Activated naive CD8-positive, alpha-beta T cell treated with anti-CD3 and anti-CD28 coated beads, Interleukin-2, amount 10 ng/mL, durations not matched to agents 7 days and 5 days (primary cell): ENCODE measurements at places on chromosomes 1 and 21. TPM values are rescaled to one million over a fixed set of nuclear protein-coding genes. Genes with fewer than 3 reads are reported as not detected.

Gene ADGRL2
- total RNA-seq = not detected

Gene HFM1
- total RNA-seq = not detected

Gene CLDN8
- total RNA-seq = not detected

Gene AK5
- total RNA-seq = 4.7 TPM

Gene RGS16
- total RNA-seq = 1.4 TPM

Gene VHLL
- not detected for total RNA-seq

- H3K27ac ChIP-seq = no peak overlapping the region
- no peaks in the 10 kb centered on the region for H3K4me1 ChIP-seq
- H3K27me3 ChIP-seq = no peaks in the 10 kb centered on the region
- no peak overlapping the region for H3K4me3 ChIP-seq
These were observed 866.0 kb downstream of the LTN1 start for GRCh38 chr21:28126521-28127174.

- peaks cover 26% of the 10 kb centered on the region for H3K4me1 ChIP-seq
- H3K27ac ChIP-seq = no peak overlapping the region
- no peak overlapping the region for H3K4me3 ChIP-seq
- H3K27me3 ChIP-seq = no peaks in the 10 kb centered on the region
- H3K36me3 ChIP-seq = peaks cover 33% of the 10 kb centered on the region
These were observed 66.1 kb downstream of the TTC3 start for GRCh38 chr21:37139154-37139553.

- no peaks in the 10 kb centered on the region for H3K36me3 ChIP-seq
- H3K27me3 ChIP-seq = peaks cover 3% of the 10 kb centered on the region
- H3K4me1 ChIP-seq = no peaks in the 10 kb centered on the region
- DNase-seq = no peak
- H3K27ac ChIP-seq = no peak overlapping the region
These were observed 7.8 kb upstream of the LAD1 start for GRCh38 chr1:201406831-201407406.

DNA sequence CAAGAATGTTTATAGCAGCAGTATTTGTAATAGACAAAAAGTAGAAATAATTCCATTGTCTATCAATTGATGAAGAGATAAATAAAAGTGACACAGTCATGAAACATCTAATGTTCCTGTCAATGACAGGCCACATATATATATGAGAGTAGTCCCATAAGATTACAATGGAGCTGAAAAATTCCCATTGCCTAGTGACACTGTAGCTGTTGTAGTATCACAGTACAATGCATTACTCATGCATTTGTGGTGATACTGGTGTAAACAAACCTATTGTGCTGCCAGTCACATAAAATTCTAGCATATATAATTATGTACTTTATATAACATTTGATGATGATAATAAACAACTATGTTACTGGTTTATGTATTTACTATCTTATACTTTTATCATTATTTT lies 141.9 kb upstream of the LYPLAL1 start:
- H3K27me3 ChIP-seq = no peaks in the 10 kb centered on the region
- no peak overlapping the region for H3K4me3 ChIP-seq

GRCh38 chr1:92940541-92940940 lies 20.7 kb downstream of the DIPK1A start:
- no peak overlapping the region for H3K27ac ChIP-seq
- no peak overlapping the region for H3K4me3 ChIP-seq
- H3K27me3 ChIP-seq = no peaks in the 10 kb centered on the region
- H3K36me3 ChIP-seq = peaks cover 8% of the 10 kb centered on the region

- H3K36me3 ChIP-seq = no peaks in the 10 kb centered on the region
- H3K4me3 ChIP-seq = no peak overlapping the region
- H3K27me3 ChIP-seq = no peaks in the 10 kb centered on the region
- DNase-seq = no peak
- no peaks in the 10 kb centered on the region for H3K4me1 ChIP-seq
These were observed 407.9 kb downstream of the ZP4 start for GRCh38 chr1:237482777-237483176.

GRCh38 chr1:247119600-247120407 lies 15.6 kb upstream of the ZNF669 start:
- no peak overlapping the region for H3K4me3 ChIP-seq
- H3K27ac ChIP-seq = no peak overlapping the region
- DNase-seq = no peak
- no peaks in the 10 kb centered on the region for H3K36me3 ChIP-seq
